ENCODE measurements at places on chromosomes 5 and 9.

DNA sequence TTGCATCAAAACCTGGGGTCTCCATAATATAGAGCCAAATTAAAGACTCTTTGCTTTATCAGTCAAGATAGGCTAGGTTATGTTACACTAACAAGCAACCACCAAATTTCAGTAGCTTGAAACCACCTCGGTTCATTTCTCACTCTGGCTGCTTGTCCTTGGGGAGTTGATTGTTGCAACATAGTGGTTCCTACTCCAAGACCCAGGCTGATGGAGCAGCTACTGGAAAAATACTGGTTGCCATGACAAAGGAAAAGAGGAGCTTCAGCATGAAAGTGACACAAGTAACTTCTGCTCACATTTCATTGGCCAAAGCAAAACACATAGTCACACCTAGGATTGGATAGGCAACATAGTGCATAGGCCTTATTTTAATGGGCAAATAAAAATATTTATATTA lies 18.5 kb upstream of the RCL1 start:
- no peak for DNase-seq

- no peak for DNase-seq
Observed at GRCh38 chr9:124934290-124934689, 6.6 kb downstream of the GOLGA1 start.

- no peak for DNase-seq
Observed at GRCh38 chr9:104091116-104091515, 3.0 kb upstream of the SMC2 start.

DNA sequence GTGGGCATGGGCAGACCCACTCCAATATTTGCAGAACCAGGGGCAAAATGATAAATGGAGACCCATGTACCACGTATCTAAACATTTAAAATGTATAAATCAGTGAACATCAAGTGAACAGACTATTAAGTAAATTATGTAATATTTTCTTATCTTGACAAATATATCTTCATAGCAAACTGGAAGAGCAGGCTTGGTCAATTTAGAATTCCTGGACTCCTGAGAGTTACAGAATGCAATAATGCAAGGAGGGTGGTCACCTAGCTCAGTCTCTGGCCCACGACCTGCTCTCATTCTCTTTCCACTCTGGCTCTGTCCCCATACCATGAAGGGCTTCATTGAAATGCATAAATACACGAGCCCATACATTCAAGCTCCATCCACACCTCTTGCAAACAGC lies 398.0 kb downstream of the ENC1 start:
- no peak for DNase-seq

DNA sequence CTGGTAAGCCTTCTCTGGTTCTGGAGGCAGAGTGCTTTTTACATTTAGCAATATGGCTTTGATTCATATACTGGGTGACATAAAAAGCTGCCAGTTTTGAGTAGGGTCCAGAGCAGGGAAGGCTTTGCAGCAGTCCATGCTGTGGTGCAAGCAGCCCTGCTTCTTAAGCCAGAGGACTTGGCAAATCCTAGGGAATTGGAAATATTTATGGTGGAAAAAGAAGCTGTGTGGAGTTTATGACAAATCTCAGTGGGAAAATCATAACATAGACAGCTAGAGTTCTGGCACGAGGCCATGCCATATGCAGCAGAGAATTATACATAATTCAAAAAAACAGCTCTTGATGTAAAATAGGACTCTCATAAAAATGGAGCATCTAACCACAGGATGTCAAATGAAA lies 536.4 kb downstream of the RASEF start:
- no peak for DNase-seq

GRCh38 chr5:94893412-94894135 lies 275.1 kb downstream of the SLF1 start:
- DNase-seq = no peak

DNA sequence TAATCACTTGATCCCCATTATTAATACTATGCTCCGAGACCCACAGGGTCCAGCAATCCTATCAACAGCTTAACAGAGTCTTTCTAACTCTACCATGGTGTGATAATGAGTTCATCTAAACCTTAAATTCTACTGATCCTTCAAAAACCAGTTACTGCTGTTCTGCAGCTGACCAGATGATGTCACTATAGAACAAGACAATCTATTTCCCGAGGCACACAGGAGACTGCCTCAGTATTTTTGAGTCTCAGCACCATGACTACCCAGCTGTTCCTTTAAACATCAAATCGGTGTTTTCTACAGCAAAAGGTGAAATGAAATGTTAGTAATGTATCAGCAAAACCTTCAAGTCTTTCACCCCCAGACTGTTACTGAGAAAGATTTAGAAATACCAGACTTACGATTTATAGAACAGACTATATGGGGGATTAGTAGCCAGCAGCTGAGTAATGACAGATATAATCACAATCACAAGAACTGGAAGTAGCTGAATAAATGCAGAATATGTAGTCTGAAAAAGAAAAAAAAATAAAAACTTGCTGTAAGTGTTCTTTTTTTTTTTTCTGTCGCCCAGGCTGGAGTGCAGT lies 16.9 kb downstream of the DNAJC18 start:
- DNase-seq = peak; percentile 7

GRCh38 chr9:20382460-20383071 lies 239.7 kb downstream of the MLLT3 start:
- DNase-seq = no peak

- no peak for DNase-seq
Observed at GRCh38 chr9:81874931-81875330, 53.3 kb upstream of the SPATA31D4 start.

DNA sequence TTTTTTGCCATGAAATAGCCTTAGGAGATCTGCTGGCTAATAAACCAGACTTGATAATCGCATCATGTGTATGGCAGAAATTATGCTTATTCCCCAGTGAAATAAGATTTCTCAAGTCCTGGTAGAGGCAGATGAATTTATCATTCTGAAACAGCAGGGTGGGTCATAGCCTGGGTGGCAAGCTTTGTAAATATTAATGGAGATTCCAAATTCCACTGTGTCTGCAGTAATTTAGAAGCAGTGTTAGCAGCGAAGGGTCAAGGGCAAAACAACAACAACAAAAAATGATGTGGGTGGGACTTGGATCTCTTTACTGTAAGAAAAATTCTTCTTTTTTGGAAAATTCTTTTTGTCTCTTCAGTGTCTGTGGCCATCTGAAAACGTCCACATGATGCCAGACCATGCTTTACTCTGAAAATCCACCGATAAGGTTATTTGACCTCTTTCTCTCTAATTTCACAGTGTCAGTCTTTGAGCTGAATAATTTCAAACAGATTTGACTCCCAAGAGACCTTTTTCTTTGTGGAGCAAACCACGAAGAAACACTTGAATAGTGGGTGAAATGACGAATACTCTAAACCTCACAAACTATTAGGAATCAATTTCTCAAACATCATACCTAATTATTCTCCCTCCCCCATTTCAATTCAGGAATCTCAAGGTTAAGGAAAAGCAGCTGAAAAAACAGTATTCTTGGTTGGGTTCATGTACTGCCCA lies 106.0 kb upstream of the RPS23 start:
- no peak for DNase-seq

DNA sequence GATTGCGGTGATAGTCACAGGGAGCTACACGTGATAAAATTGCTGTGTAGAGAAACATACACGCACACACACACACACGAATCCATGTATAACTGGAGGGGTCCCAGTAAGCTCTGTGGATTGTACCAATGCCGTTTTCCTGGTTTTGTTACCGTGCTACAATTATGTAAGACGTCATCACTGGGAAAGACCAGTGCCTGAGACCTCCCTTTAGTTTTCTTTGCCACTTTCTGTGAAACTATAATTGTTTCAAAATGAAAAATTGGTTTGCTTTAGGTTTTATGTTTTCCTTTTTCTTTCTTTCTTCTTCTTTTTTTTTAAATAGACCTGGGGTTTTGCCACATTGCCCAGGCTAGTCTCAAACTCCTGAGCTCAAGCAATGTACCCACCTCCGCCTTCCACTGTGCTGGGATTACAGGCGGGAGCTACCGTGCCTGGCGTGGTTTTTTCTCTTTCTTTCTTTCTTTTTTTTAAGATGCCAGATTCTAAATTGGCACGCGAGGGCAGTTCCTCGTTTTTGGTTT lies 21.3 kb downstream of the OR2V2 start:
- DNase-seq = no peak

DNA sequence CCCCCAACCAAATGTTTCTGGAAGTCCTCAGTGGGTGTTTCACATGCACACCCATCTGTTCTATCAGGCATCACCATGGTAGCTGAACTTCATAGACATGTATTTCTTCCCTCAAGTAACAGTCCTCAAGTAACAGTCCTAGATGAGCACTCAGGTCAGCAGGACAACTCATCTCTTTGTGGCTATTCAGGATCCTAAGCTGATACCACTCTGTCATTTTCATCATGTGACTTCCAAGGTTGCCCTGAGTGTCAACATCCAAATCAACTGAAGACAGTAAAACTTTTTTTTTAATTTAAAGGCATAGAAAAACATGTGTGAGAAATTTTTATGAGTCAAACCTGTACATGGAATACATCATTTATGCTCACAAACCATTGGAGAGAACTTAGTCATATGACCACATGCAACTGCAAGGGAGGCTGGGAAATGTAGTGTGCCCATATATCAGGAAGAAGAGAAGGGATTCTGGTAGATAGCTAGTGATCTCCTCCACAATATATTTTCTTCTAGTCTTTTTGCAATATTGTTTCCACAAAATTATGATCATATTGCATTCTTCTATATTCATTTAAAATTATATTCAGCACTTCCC lies 64.2 kb upstream of the FST start:
- DNase-seq = no peak

DNA sequence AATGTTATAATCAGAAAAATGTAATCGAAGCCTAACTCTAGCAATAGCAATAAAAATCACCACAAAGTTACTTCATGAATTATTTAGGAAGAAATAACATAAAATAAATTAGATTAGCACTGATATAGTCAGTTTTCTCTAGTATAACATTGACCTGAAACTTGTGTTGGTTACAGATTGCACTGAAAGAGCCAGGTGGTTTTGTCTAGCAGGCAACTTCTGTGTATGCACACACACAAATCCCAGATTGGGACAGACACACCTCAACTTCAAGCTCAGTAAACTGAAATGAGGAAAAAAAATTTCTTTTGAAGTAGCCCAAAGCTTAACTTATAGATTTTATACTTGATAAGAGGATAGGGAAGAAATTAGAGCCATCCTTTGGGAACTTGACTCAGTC lies 129.3 kb downstream of the EFNA5 start:
- no peak for DNase-seq
